ENCODE measurements at places on chromosomes 6 and 20.

DNA sequence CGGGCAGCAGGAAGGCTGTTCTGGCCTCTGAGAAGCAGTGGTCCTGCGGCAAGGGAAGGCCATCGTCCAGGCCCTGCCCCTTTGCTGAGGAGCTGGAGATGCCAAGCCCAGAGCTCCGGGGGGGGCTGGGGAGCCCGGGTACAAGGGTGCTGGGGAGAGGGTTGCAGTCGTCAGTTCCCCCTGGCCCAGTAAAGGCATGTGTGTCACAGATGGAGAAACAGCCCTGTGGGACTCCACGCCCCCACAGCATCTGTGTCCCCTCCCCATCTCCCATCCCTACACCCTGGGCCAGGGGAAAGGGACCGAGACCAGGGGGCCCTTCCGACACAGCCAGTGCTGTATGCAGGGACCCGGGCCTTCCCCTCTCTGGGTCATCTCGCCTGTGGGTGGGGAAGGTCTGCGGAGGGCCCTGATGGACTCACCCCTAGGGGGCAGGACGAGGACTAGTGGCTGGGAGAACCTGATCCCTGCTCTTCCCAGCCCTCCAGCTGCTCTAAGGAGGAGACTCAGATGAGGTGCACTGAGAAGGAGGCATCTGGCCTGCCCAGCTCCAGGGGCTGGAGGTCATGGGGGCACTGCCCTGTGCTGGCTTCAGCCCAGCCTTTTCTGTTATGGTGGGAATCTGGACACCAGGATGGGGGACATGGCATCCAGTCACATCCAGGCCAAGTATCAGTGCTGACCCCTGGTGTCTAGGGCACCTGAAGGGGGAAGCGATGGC is 609 bp downstream of the MYL9 start:
- DNase-seq = no peak
- no peaks in the 10 kb centered on the region for H3K27me3 ChIP-seq
- H3K4me1 ChIP-seq = peaks cover 34% of the 10 kb centered on the region
- no peaks in the 10 kb centered on the region for H3K36me3 ChIP-seq

- no peak for DNase-seq
- no peaks in the 10 kb centered on the region for H3K36me3 ChIP-seq
- H3K27me3 ChIP-seq = no peaks in the 10 kb centered on the region
- H3K4me3 ChIP-seq = no peak overlapping the region
These were observed 975.1 kb downstream of the TFAP2A start for GRCh38 chr6:9439621-9440330.

GRCh38 chr6:46269447-46270229 is 98.9 kb upstream of the ENPP5 start:
- H3K4me3 ChIP-seq = no peak overlapping the region
- H3K27me3 ChIP-seq = no peaks in the 10 kb centered on the region
- no peak overlapping the region for H3K27ac ChIP-seq
- H3K36me3 ChIP-seq = no peaks in the 10 kb centered on the region
- DNase-seq = no peak
- H3K4me1 ChIP-seq = peaks cover 4% of the 10 kb centered on the region

DNA sequence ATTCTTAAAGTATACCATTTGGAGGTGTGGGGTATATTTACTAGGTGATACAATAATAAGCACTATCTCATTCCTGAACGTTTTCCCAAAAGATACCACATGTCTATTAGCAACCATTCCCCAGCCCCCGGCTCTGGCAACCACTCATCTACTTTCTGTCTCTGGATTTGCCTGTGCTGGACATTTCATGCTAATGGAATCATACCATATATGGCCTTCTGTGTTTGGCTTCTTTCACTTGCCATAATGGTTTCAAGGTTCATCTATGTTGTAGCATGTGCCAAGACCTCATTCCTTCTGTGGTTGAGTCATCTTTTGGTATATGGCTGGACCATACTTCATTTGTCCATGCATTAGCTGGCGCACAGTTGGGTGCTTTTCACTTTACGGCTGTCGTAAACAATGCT is 39.7 kb downstream of the BCAS4 start:
- H3K4me1 ChIP-seq = peaks cover 17% of the 10 kb centered on the region
- H3K36me3 ChIP-seq = no peaks in the 10 kb centered on the region
- DNase-seq = no peak
- no peak overlapping the region for H3K27ac ChIP-seq
- H3K4me3 ChIP-seq = no peak overlapping the region
- H3K27me3 ChIP-seq = no peaks in the 10 kb centered on the region

GRCh38 chr6:106783640-106784566 is 154.5 kb downstream of the QRSL1 start:
- H3K27me3 ChIP-seq = no peaks in the 10 kb centered on the region
- H3K4me1 ChIP-seq = no peaks in the 10 kb centered on the region

- no peak overlapping the region for H3K27ac ChIP-seq
- no peak for DNase-seq
- H3K4me3 ChIP-seq = no peak overlapping the region
These were observed 136.5 kb upstream of the AKAP12 start for GRCh38 chr6:151103266-151103665.

Measured in vagina (tissue), 2 donors.